ENCODE measurements at places on chromosomes 2 and 18.

GRCh38 chr2:111058264-111058663 is 62.5 kb upstream of the BCL2L11 start:
- no peak for DNase-seq

DNA sequence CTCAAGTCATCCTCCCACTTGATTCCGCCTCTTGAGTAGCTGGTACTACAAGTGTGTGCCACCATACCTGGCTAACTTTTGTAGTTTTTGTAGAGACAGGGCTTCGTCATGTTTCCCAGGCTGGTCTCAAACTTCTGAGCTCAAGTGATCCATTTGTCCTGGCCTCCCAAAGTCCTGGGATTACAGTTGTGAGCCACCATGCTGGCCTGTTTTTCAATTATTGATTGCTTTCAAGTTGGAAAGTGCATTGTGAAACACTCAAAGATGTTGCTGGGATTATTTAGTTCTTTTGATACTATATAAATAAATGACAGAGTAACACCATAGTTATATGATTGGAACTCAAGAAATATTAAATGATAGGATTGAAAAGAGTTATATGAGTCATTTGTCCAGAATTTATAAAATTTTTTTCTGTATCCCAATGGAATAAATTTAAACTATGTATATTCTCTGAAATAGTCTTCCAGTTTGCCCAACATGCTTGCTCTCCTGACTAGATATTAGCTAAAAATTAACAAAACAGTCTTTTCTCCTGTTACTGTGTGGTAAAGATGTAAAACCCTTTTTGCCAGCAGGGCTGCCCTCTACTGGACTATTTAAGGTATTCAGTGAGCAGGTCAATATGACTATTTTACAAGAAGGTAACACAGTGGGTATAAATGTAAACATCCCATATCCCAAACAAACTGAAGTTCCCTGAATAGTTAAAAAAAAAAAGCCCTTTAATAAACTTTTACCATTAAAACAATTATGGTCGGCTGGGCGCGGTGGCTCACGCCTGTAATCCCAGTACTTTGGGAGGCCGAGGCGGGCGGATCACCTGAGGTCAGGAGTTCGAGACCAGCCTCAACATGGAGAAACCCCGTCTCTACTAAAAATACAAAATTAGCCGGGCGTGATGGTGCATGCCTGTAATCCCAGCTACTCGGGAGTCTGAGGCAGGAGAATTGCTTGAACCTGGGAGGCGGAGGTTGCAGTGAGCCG is 42.7 kb downstream of the ACSL3 start:
- no peak for DNase-seq

GRCh38 chr2:186467421-186467820 is 18.6 kb upstream of the ZC3H15 start:
- no peak for DNase-seq

DNA sequence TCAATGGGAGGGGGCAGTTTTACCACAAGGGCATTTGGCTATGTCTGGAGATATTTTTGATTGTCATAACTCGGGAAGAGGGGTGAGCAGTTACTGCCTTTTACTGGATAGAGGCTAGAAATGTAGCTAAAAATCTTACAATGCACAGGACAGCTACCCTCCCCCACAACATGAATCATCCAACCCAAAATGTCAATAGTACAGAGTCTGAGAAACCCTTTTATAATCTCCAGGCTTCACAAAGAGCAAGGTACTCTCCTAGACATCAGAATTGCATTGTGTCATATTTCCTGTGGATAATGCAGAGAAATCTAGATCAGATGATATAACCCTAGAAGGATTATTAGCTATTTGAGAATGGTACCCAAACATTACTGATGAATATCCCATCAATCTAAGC is 277.1 kb upstream of the NRP2 start:
- DNase-seq = no peak

- DNase-seq = no peak
Measured at GRCh38 chr2:239179851-239180371, 220.9 kb downstream of the HDAC4 start.

GRCh38 chr18:28065031-28065792 is 111.7 kb downstream of the CDH2 start:
- DNase-seq = peak; percentile 80

DNA sequence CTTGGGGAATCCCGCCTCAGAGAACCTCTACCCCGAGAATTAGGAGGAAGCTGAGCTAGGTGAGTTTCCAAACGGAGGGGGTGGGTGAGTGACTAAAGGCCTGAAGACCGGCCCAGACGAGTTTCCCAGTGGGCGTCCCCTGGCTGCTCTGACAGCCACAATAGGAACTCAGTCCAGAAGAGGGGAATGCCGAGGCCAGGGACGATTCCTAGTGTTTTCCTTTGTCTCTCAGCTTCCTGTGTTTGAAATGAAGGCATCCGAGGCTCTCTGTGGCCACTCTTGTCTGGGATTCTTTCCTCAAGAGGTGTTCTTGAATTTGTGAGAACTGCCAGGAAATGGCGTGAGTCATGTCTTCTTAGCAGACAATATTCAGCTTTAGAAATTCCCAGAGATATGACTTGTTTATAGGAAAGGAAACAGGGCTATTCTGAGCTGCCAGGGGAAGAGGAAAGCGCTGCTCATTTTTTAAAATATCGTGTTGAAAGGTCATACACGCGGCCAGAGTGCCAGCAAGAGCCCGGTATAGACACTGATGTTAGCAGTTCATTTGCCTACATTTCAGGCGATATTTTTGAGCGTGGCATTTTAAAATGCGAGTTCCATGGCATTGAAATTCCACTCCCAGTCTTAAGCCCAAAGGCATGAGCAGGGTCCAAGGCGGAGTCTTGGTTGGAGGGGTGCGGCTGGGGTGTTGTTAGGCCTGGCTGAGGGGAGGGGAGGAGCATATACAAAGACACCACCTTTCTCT is 169.1 kb upstream of the KLF7 start:
- DNase-seq = peak; percentile 97

- DNase-seq = no peak
Measured at GRCh38 chr2:49933711-49934110, 779.4 kb upstream of the FSHR start.

DNA sequence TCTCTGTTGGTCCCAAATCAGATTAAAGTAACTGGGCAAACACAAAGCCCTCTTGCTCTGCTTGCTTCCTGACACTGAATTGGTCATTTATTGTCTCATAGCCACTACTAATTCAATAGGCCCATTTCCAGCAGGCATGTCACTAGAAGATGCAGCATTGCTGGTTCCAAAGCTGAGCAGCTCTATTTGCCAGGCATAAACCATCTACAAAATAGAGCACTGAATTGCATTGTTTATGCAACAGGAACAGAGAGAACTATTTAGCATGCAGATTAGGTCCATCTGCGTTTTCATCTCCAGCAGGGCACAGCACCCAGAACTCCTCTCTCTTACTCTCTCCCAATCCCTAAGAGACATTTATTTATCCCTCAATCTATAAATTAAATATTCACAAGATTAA is 227.6 kb downstream of the SUCLG1 start:
- no peak for DNase-seq

DNA sequence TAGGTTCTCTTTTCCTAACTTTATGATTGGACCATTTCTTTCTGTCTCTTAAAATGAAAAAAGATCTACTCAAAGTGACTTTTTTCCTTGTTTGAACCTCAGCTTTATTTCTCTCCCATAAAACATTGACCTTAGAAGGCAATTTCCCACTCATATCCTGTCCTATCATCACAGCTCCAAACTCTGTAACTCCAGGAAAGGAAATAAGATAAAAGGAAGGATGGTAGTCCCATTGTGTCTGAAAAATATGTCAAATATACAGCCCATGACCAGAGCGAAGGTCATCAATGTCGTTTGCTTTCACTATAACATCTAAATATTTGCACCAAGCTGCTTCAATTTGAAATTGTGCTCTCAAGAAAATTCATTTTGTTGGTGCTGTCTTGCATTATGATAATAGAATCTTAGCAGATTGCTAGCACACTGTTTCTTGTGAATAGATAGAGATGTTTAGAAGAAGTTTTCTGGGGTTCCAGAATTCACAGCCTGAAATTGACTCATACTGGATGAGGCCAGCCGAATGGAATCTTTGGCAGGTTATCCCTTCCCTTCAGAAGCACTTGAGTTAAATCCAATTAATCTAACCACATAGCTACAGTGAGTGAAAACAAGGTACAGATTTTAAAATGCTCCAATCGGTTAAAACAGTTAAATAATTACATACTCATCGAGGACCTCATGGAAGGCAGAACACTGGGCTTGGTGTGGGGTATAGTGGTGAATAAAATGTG is 95.1 kb downstream of the CRIM1 start:
- no peak for DNase-seq
